ENCODE measurements at places on chromosomes 3 and 15. TPM values are rescaled to one million over a fixed set of nuclear protein-coding genes. Genes with fewer than 3 reads are reported as not detected.

VWA5B2 gene
- total RNA-seq = 1.6 TPM

POLQ gene
- total RNA-seq = 0.80 TPM

ABHD17C gene
- 20.4 TPM for total RNA-seq

GOLGA6D gene
- not detected for total RNA-seq

THBS1 gene
- 477 TPM for total RNA-seq

TBCCD1 gene
- 9.4 TPM for total RNA-seq

CPNE9 gene
- 0.34 TPM for total RNA-seq

GRCh38 chr3:47874913-47875312 is 72.0 kb downstream of the DHX30 start:
- peaks cover 15% of the 10 kb centered on the region for H3K36me3 ChIP-seq
- H3K4me1 ChIP-seq = no peaks in the 10 kb centered on the region
- no peak for DNase-seq
- H3K27me3 ChIP-seq = no peaks in the 10 kb centered on the region
- H3K4me3 ChIP-seq = no peak overlapping the region

GRCh38 chr15:70375586-70375985 is 277.9 kb upstream of the TLE3 start:
- DNase-seq = no peak
- no peaks in the 10 kb centered on the region for H3K36me3 ChIP-seq
- peaks cover 4% of the 10 kb centered on the region for H3K27me3 ChIP-seq

DNA sequence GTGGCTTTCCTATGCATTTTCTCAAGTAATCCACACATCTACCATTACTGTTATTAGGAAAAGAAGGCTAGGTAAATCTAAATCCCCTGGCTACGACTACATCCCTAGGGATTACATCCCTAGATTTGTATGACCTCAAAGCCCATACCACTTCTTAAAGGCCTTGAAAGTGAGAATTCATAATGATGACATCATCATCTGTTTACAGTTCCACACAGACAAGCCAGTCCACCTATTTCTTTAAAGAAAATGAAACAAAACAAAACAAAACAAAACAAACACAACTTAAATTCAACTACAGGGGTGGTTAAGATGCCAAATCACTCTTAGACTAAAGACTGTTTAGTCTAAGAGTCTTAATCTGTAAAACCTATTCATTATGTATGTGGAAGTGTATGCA is 5.7 kb downstream of the WDR72 start:
- no peaks in the 10 kb centered on the region for H3K4me1 ChIP-seq
- DNase-seq = no peak
- H3K4me3 ChIP-seq = no peak overlapping the region
- H3K36me3 ChIP-seq = no peaks in the 10 kb centered on the region
- no peaks in the 10 kb centered on the region for H3K27me3 ChIP-seq

DNA sequence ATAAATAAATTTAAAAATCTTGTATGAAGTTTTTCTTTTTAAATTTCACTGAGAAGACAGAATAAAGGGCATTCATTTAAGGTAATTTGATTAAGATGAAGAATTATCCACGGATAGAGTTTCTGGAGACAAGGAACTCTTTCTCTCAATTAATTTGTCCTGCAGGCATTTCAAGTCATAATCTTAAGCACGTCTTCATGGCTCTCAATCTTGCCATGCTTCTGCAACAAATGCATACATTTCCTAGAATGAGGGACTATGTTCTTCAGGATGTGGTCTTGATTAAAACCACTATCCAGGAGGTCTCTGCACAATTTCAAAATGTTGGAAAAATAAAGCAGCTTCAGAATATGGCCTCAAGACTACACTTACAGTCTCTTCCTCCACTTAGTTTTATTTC is 67.6 kb upstream of the LSAMP start:
- no peaks in the 10 kb centered on the region for H3K27me3 ChIP-seq
- DNase-seq = no peak
- H3K4me1 ChIP-seq = no peaks in the 10 kb centered on the region
- H3K36me3 ChIP-seq = no peaks in the 10 kb centered on the region
- no peak overlapping the region for H3K27ac ChIP-seq
- no peak overlapping the region for H3K4me3 ChIP-seq

- H3K4me1 ChIP-seq = peaks cover 8% of the 10 kb centered on the region
- H3K27ac ChIP-seq = no peak overlapping the region
- no peak overlapping the region for H3K4me3 ChIP-seq
Measured at GRCh38 chr3:111906656-111907055, 47.6 kb downstream of the PHLDB2 start.

DNA sequence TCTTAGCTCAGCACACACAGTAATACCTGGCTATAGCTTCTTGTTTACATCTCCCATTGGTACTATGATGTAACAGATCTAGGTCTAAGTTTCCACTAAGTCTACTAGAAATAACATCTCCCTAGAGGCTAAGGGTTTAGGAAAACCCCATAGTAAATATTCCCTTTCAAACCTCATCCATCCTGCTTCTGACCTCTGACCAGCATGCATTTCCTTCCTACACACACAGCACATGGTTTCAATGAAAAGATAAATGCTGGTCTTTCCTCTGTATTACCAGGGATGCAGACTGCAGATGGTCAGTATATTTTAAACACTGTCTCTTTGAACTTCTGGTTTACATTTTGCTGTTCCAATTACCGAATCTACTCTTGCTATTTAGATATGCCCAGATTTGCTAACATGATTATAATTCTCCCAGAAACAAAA is 96.6 kb downstream of the EFL1 start:
- H3K27me3 ChIP-seq = no peaks in the 10 kb centered on the region
- no peak overlapping the region for H3K27ac ChIP-seq
- H3K4me3 ChIP-seq = no peak overlapping the region
- H3K4me1 ChIP-seq = peaks cover under 1% of the 10 kb centered on the region
- DNase-seq = peak; percentile 26

GRCh38 chr3:193793123-193793522 is 200.1 kb downstream of the OPA1 start:
- no peaks in the 10 kb centered on the region for H3K27me3 ChIP-seq
- H3K36me3 ChIP-seq = no peaks in the 10 kb centered on the region
- H3K4me1 ChIP-seq = peaks cover 26% of the 10 kb centered on the region
- no peak overlapping the region for H3K4me3 ChIP-seq
- no peak overlapping the region for H3K27ac ChIP-seq

DNA sequence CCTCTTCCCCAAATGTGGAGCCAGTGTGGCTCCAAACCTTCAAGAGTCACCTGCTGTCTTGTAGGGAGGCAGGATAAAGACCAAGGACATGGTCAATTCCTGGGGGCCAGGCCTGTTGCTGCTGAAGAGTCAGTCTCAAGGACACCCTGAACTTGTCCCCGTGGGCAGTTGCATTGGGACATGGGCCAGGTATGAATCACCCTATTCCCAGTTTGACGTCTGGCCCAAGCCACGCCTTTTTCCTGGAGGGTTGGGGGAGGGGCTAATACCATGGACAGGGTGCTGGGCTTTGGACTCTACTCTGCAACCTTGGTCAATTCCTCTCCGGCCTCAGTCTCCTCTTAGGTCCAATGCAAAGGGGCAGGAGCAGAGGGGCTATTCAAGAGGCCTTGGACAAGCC is 10.4 kb downstream of the ATP2B2 start:
- no peak for DNase-seq
- H3K27me3 ChIP-seq = peaks cover 15% of the 10 kb centered on the region

DNA sequence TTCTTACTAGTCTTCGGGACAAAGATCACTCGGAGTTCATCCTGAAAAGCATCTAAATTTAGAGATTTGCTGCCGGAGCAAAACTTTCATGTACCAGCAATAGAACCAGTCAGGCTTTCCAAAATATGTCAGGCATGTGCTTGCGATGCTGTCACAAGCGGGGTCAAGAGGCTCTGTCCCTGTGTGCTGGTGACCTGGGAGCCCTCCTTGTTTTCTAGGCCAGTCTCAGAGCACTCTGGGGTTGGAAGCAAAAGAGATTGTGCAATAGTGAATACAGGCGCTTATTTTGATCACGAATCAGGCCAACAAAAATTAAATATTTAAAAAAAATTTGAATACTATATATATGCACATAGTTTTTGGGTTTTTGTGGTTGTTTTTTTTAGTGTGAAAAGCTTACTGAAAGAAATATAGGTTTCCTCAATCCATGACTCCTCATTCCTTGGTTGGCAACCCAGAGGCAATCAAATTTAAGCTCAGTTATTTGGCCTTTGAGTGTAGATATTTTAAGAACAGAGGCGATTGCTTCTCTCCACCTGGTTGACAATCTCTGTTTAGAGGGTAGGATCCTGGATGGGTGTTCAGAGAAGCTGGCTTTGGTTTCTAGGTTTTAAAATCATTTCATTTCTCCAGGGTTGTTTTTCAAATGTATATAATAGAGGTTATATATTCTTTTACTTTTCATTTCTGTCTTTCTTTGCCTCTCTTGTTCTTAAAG is 8.4 kb upstream of the KLHL24 start:
- DNase-seq = no peak
- no peaks in the 10 kb centered on the region for H3K27me3 ChIP-seq
- no peak overlapping the region for H3K4me3 ChIP-seq
- no peaks in the 10 kb centered on the region for H3K36me3 ChIP-seq
- peak overlapping the region; percentile 59 for H3K27ac ChIP-seq
